Activated naive CD8-positive, alpha-beta T cell treated with anti-CD3 and anti-CD28 coated beads, Interleukin-2, amount 10 ng/mL, durations not matched to agents 7 days and 5 days (primary cell): ENCODE measurements at places on chromosomes 12 and 14. TPM values are rescaled to one million over a fixed set of nuclear protein-coding genes. Genes with fewer than 3 reads are reported as not detected.

Gene FITM1
- total RNA-seq: 1.7 TPM

Gene BCL2L2
- 3.7 TPM for total RNA-seq

- H3K4me3 ChIP-seq: no peak overlapping the region
- H3K4me1 ChIP-seq: no peaks in the 10 kb centered on the region
- no peak for DNase-seq
- H3K27ac ChIP-seq: no peak overlapping the region
- no peaks in the 10 kb centered on the region for H3K36me3 ChIP-seq
- H3K27me3 ChIP-seq: no peaks in the 10 kb centered on the region
Measured at GRCh38 chr14:83395321-83395720, 1861.7 kb upstream of the SEL1L start.

GRCh38 chr14:52545584-52546317 is 6.6 kb downstream of the TXNDC16 start:
- peaks cover 13% of the 10 kb centered on the region for H3K36me3 ChIP-seq
- no peak for DNase-seq
- peaks cover 10% of the 10 kb centered on the region for H3K4me1 ChIP-seq
- H3K4me3 ChIP-seq: no peak overlapping the region
- H3K27ac ChIP-seq: peak overlapping the region; percentile 24
- no peaks in the 10 kb centered on the region for H3K27me3 ChIP-seq

- H3K27me3 ChIP-seq: peaks cover 35% of the 10 kb centered on the region
- DNase-seq: no peak
- H3K36me3 ChIP-seq: peaks cover 2% of the 10 kb centered on the region
- H3K4me1 ChIP-seq: peaks cover 11% of the 10 kb centered on the region
Measured at GRCh38 chr14:54702014-54702491, 135.1 kb downstream of the SAMD4A start.

Gene CELA1
- total RNA-seq: not detected

Gene IL23A
- total RNA-seq: 10.2 TPM

GRCh38 chr14:100312877-100313400 is 6.7 kb upstream of the SLC25A29 start:
- H3K36me3 ChIP-seq: no peaks in the 10 kb centered on the region
- H3K4me1 ChIP-seq: peaks cover 3% of the 10 kb centered on the region
- no peak overlapping the region for H3K27ac ChIP-seq
- no peak for DNase-seq
- H3K27me3 ChIP-seq: peaks cover 22% of the 10 kb centered on the region

GRCh38 chr12:40376533-40377267 is 151.9 kb downstream of the LRRK2 start:
- H3K27ac ChIP-seq: no peak overlapping the region
- H3K27me3 ChIP-seq: no peaks in the 10 kb centered on the region
- H3K4me1 ChIP-seq: no peaks in the 10 kb centered on the region
- no peak overlapping the region for H3K4me3 ChIP-seq
- H3K36me3 ChIP-seq: no peaks in the 10 kb centered on the region

DNA sequence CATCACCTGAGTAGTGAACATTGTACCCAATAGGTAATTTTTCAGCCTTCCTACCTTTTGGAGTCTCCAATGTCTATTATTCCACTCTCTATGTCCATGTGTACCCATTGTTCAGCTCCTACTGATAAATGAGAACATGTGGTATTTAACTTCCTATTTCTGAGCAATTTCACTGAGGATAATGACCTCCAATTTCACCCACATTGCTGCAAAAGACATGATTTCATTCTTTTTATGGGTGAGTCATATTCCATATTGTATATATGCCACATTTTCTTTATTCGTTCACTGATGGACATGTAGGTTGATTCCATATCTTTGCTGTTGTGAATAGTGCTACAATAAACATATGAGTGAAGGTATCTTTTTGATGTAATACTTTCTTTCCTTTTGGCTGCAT is 16.4 kb upstream of the BTG1 start:
- peaks cover 17% of the 10 kb centered on the region for H3K36me3 ChIP-seq
- H3K27ac ChIP-seq: no peak overlapping the region
- H3K27me3 ChIP-seq: no peaks in the 10 kb centered on the region
- H3K4me1 ChIP-seq: peaks cover 35% of the 10 kb centered on the region

Gene COCH
- 2.8 TPM for total RNA-seq

DNA sequence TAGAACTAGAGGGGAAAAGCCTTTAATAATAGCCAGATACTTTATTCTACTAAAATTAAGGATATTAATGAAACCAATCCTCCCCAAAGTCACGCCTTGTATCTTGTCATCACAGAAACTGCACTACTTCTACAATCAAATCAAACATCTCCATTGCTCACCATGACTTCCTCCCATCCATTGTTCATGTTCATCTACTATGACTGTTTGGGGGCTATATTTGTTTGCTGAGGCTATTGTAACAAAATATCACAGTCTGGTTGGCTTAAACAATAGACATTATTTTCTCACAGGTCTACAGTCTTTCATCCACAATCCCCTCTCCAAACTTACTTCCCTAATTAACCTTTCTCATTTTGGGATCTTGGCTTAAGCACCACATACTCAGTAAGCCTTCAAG is 193.6 kb upstream of the FSCB start:
- no peak overlapping the region for H3K4me3 ChIP-seq
- H3K36me3 ChIP-seq: no peaks in the 10 kb centered on the region
- H3K27me3 ChIP-seq: no peaks in the 10 kb centered on the region
- no peaks in the 10 kb centered on the region for H3K4me1 ChIP-seq
- H3K27ac ChIP-seq: no peak overlapping the region
- DNase-seq: no peak

GRCh38 chr12:15546102-15546701 is 223.9 kb downstream of the PTPRO start:
- H3K27ac ChIP-seq: peak overlapping the region; percentile 78
- no peaks in the 10 kb centered on the region for H3K27me3 ChIP-seq
- H3K36me3 ChIP-seq: peaks cover 27% of the 10 kb centered on the region
- H3K4me1 ChIP-seq: peaks cover 29% of the 10 kb centered on the region
- H3K4me3 ChIP-seq: peak overlapping the region; percentile 46

DNA sequence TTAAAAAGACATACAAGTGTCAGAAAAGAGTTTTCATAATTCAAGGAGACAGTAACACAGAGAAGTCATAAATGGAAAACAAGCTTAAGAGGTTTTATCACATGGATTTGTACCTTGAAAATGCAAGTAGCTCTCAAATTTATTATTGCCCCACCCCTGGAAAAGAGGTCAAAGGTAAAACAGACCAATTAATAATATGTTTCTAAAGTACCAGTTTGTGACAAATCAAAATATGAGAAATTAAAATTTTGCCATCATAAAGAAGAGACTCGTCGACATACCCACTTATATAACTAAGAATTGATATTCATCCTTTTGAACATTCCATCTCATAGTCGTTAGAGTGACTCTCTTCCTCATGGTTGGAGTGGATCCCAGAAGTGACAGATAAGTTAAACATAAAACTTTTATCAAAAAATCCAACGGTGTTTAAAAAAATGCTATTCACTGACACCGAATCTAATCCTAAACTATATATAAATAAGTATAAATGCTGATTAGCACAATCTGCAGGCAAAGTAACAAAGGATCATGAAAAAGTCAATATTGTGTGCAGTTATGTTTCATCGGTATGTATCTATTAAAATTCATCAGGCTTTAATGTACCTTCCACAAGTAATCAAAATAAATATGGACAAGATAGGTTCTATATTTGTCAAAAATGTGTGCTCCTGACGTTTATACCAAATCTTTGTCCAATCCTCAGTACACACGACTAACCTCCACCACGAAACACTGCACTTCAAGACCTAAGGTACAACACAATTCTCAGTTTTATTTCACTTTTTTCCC is 2.3 kb downstream of the CORO1C start:
- peak overlapping the region; percentile 91 for H3K4me3 ChIP-seq
- H3K27me3 ChIP-seq: no peaks in the 10 kb centered on the region
- no peak overlapping the region for H3K27ac ChIP-seq
- H3K36me3 ChIP-seq: peaks cover 2% of the 10 kb centered on the region
- DNase-seq: no peak
- peaks cover 46% of the 10 kb centered on the region for H3K4me1 ChIP-seq

DNA sequence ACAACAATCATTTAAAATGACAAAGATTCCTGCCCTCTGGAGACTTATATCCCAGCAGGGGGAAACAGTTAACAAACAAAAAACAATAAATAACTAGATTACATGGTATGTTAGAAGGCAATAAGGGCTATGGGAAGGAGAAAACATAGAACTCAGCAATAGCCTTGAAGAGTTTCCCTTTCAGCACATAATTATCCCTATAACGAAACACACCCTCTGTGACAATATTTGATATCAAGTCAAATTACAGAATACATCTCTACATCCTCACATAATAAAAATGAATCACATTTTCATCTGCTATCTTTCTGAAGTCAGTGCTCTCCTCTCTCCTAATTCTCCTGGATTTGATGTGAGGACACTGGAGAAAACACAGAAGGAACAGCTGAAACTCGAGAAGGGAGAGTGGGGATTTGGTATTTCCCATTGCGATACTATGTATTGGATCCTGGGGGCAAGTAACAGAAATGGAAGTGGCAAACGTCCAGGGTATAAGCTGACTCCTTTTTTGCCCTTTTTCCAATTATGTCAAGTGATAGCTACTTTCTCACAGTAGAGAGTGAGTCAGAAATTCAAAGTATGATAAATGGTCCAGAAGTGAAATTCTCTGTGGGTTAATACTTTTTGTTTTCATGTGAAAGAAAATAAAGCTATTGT is 9.7 kb upstream of the PTGER2 start:
- no peak overlapping the region for H3K4me3 ChIP-seq
- H3K27me3 ChIP-seq: no peaks in the 10 kb centered on the region
- peaks cover 59% of the 10 kb centered on the region for H3K4me1 ChIP-seq
- H3K36me3 ChIP-seq: peaks cover 52% of the 10 kb centered on the region

DNA sequence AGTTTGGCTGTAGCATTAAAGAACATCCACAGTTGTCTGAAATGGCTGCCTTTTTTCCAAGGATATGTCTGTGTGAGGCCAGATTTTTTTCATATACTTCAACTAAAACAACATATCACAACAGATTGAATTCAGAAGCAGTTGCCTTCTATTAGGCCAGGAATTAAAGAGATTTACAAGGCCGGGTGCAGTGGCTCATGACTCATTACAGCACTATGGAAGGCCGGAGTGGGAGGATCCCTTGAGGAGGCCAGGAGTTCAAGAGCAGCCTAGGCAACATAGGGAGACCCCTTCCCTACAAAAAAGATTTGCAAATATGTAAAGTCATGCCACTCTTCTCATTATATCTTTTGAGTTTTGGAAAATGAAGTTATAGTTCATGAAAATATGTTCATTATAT is 108.6 kb downstream of the KTN1 start:
- H3K27me3 ChIP-seq: no peaks in the 10 kb centered on the region
- H3K27ac ChIP-seq: no peak overlapping the region
- H3K4me1 ChIP-seq: peaks cover 1% of the 10 kb centered on the region

- H3K4me3 ChIP-seq: no peak overlapping the region
- H3K27ac ChIP-seq: no peak overlapping the region
- no peaks in the 10 kb centered on the region for H3K36me3 ChIP-seq
- DNase-seq: no peak
Measured at GRCh38 chr14:87230726-87231125, 762.3 kb downstream of the GALC start.

Gene LIN7A
- not detected for total RNA-seq

- no peaks in the 10 kb centered on the region for H3K36me3 ChIP-seq
- H3K4me1 ChIP-seq: peaks cover 2% of the 10 kb centered on the region
- no peak for DNase-seq
- no peaks in the 10 kb centered on the region for H3K27me3 ChIP-seq
- H3K4me3 ChIP-seq: no peak overlapping the region
Measured at GRCh38 chr12:26010293-26010821, 51.9 kb downstream of the RASSF8 start.

DNA sequence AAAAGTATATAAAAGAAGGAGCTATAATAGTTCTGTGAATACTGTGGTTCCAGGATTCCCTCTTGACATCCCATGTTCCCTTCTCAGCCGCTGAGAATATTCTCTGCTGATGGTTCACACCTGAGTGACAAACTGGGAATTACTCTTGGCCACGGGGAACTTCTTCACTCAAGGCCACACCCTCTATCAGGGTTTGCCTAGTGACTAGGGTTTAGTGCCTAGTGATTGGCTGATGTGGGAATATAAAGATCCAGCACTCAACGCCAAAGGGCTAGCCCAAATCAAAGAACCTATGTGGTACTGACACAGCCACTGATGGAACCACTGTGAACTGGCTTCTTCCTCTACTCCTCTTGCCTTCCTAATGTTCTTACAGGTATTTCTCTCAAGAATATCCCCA is 248.4 kb downstream of the ASCL1 start:
- H3K4me1 ChIP-seq: no peaks in the 10 kb centered on the region
- no peak for DNase-seq
- no peaks in the 10 kb centered on the region for H3K36me3 ChIP-seq

- DNase-seq: no peak
- H3K36me3 ChIP-seq: no peaks in the 10 kb centered on the region
- no peaks in the 10 kb centered on the region for H3K4me1 ChIP-seq
- H3K4me3 ChIP-seq: no peak within 1 kb of the TSS
- H3K27ac ChIP-seq: peak within 1 kb of the TSS; percentile 6
Measured at GRCh38 chr12:52848661-52849255, at the start of gene KRT78. Gene KRT78, minus strand, starts transcription at chr12:52848994. Its CDS starts 64 bp downstream, at chr12:52848930.

Gene ESRRB
- total RNA-seq: not detected

GRCh38 chr12:90024262-90024661 is 315.6 kb upstream of the ATP2B1 start:
- H3K4me3 ChIP-seq: no peak overlapping the region
- H3K27ac ChIP-seq: no peak overlapping the region
- no peaks in the 10 kb centered on the region for H3K36me3 ChIP-seq
- DNase-seq: no peak
- H3K4me1 ChIP-seq: peaks cover 8% of the 10 kb centered on the region

DNA sequence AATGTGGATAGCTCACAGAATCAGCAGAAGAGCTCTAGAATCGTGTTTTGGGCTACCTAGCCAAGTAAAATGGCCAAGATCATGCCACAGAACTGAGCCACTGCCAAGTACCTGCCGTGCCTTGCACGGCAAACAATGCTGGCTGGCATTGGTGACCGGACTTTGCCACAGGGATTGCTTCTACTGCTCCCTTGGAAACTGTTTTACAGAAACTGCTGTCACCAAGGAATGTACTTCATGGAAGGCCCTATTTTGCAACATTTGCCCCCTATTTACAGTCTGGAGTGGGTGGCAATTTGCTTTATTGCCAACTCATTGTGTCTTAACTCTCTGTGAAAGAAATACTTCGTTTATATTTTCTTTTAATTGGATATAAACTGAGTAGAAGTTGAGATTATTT is 49.0 kb downstream of the BORCS5 start:
- H3K27ac ChIP-seq: no peak overlapping the region
- no peak overlapping the region for H3K4me3 ChIP-seq
- H3K36me3 ChIP-seq: peaks cover 26% of the 10 kb centered on the region
- H3K27me3 ChIP-seq: no peaks in the 10 kb centered on the region

Gene PRKD1
- not detected for total RNA-seq

- no peaks in the 10 kb centered on the region for H3K27me3 ChIP-seq
- H3K4me3 ChIP-seq: no peak overlapping the region
- peaks cover 27% of the 10 kb centered on the region for H3K36me3 ChIP-seq
- H3K4me1 ChIP-seq: peaks cover 72% of the 10 kb centered on the region
- no peak overlapping the region for H3K27ac ChIP-seq
Measured at GRCh38 chr12:47896633-47897032, 8.2 kb downstream of the VDR start.

- peaks cover 20% of the 10 kb centered on the region for H3K27me3 ChIP-seq
- no peaks in the 10 kb centered on the region for H3K36me3 ChIP-seq
- H3K4me3 ChIP-seq: no peak overlapping the region
Measured at GRCh38 chr12:15289192-15289591, 33.1 kb upstream of the PTPRO start.

- peaks cover 12% of the 10 kb centered on the region for H3K4me1 ChIP-seq
- peaks cover 4% of the 10 kb centered on the region for H3K36me3 ChIP-seq
- H3K27me3 ChIP-seq: no peaks in the 10 kb centered on the region
- no peak overlapping the region for H3K4me3 ChIP-seq
- no peak for DNase-seq
Measured at GRCh38 chr12:100128512-100128908, 14.2 kb downstream of the BLTP3B start.

Gene KLHL28
- 19.6 TPM for total RNA-seq

- H3K36me3 ChIP-seq: peaks cover 29% of the 10 kb centered on the region
- no peak overlapping the region for H3K4me3 ChIP-seq
- H3K4me1 ChIP-seq: peaks cover 55% of the 10 kb centered on the region
Measured at GRCh38 chr12:104516821-104517220, 60.1 kb downstream of the CHST11 start.
